ENCODE measurements at places on chromosomes 4 and X. TPM values are rescaled to one million over a fixed set of nuclear protein-coding genes. Genes with fewer than 3 reads are reported as not detected.

GRCh38 chr4:39936565-39937418 is 40.9 kb downstream of the PDS5A start:
- DNase-seq, result no peak

GRCh38 chr4:8819473-8820177 is 52.0 kb downstream of the HMX1 start:
- DNase-seq, result no peak

- no peak for DNase-seq
Measured at GRCh38 chrX:70353514-70353913, 63.6 kb downstream of the KIF4A start.

DNA sequence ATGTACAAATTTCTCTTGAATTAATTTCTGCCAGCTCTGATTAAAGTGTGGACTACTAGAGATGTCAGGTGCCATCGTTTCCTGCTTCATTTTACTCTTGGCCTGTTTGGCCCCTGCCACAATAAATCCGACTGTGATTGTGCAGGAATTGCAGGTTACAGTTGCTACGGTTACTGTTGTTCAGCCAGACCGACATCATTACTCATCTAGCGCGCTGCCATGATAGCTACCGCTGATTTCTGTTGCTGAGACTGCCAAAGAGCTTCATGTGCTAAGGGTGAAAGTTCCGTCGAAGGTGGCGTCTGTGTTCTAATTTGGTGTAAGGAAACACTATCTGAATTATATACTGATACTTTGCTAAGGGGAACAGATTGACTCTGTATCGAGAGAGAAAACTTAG is 22.1 kb downstream of the SLIT2 start:
- DNase-seq, result no peak

HPGDS gene
- polyA plus RNA-seq, result 2.9 TPM

HGFAC gene
- polyA plus RNA-seq, result 1.7 TPM

All from renal pelvis (tissue), 12 donors.